Daoy (cell line): ENCODE measurements at places on chromosomes 5 and 9. TPM values are rescaled to one million over a fixed set of nuclear protein-coding genes. Genes with fewer than 3 reads are reported as not detected.

DNA sequence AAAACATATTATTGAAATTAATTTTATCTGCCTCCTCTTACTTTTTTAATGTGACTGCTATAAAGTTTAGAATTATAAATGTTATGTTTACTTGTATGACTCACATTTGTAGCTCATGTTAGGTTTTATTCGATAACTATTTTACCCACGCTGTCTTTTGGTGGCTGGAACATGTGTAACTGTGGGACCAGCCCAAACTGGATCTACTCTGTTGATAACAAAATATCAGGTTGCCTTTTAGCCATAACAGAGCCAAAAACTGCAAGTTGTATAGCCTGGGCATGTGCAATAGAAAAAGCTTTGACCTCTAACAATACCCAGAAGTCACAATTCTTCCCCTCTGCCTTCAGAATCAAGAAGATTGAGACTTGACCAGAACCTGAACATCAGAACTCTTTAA is 356.5 kb downstream of the PRELID2 start:
- DNase-seq = no peak

ACER2 gene
- 0.06 and 0.46 TPM in 2 replicates for total RNA-seq

GRCh38 chr5:143629871-143630659 is 181.9 kb upstream of the HMHB1 start:
- DNase-seq = peak; percentile 64

- DNase-seq = no peak
Observed at GRCh38 chr9:128114326-128115186, 13.0 kb downstream of the PTGES2 start.

GRCh38 chr5:116897291-116897690 is 322.7 kb upstream of the SEMA6A start:
- no peak for DNase-seq

GRCh38 chr9:38707885-38708637 is 11.9 kb downstream of the FAM240B start:
- DNase-seq = peak; percentile 48

- no peak for DNase-seq
Observed at GRCh38 chr5:74866596-74867162, 492 bp upstream of the FAM169A start.

DNA sequence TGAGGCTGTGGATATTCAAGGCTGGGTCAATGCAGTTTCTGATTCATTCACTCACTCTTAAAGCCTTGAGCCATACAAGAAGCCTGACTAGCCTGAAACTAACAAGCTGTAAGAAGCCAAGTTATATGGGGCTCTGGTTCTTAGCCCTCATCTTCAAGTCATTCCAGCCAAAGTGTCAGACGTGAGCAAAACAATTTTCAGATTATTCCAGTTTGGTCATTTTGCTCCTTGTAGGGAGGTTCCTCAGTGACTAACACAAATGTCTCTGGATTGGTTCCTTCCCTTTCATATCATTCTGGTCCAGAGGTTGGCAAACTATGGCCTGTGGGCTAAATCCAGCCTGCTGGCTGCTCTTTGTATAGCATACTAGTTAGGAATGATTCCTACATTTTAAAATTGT is 12.5 kb upstream of the SHOC1 start:
- DNase-seq = no peak

DNA sequence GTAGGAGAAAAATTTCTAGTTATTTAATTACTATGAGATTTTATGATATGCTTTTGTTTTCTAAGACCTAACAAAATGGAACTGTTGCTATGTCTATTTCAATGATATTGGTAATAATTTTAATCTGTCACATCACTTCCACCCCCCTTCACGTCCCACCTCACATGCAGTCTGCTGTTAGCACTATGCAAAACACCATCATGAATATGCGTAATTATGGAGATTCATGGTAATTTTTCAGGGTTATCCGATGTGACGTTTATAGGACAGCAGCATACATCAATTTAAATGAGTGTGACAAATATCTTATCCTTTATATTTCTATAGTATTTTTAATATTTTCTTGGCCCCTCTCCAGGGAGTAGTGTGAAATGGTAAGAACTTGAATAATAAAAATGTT is 283.8 kb upstream of the TMEM161B start:
- no peak for DNase-seq

CARTPT gene
- total RNA-seq = not detected in 2 replicates

GRCh38 chr9:4836676-4837075 is 43.9 kb downstream of the RCL1 start:
- DNase-seq = no peak

ECSCR gene
- total RNA-seq = 0.23 and 2.4 TPM in 2 replicates

DNA sequence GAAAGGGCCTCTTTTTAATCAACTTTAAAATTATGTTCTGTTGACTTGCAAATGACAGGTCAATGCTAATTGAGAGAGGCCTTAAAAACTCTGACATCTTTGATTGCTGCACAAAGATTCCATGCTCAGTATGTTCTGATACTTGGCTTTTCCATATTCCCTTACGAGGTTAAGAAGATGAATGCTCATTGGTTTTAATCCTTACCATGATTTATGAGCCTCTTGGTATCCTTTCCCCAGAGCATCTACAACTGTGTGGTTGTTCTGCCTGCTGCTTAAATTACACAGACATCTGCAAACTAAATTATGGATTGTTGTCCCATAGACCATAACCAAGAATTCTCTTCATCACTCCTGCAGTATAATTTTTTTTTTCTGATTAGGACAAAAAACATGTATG is 352.6 kb downstream of the CDH12 start:
- no peak for DNase-seq

- DNase-seq = no peak
Observed at GRCh38 chr5:10144040-10144439, 105.6 kb downstream of the ATPSCKMT start.

GRCh38 chr5:103938146-103938695 is 375.6 kb upstream of the NUDT12 start:
- no peak for DNase-seq

DNA sequence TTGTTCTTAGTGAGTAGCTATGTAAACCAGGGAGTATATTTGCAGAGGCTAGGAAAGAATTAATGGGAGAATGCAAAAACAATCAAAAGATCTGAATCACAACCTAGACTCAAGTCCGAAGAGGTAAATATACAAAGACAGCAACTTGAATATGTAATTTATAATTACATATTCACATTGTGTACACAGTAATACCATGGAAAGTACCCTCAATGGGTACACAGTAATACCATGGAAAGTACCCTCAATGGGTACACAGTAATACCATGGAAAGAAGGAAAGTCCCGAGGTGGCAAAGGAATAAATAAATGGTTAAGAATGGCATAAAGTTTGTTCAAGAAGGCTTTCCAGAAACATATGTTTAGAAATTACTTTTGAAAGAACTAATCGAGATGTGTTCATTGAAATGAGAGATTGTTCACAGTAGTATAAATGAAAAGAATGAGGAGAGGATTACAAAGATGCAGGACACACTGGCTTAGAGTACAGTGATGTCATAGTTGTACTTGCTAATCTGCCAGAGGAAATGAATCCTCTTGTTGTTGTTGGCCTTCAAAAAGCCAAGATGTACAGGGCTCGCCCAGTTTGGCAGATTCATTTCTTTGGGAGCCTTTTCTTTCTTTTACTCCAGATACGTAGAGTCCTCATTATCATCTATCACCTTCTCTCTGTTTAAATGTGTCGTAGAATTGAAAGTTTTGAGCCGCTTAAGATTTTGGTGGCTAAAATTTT is 116.0 kb downstream of the UNC13B start:
- peak; percentile 79 for DNase-seq

GRCh38 chr5:134500699-134501430 is 24.6 kb upstream of the JADE2 start:
- no peak for DNase-seq

GRCh38 chr5:142405814-142406395 is 81.1 kb upstream of the SPRY4 start:
- no peak for DNase-seq

GABRG2 gene
- not detected in 2 replicates for total RNA-seq

DNA sequence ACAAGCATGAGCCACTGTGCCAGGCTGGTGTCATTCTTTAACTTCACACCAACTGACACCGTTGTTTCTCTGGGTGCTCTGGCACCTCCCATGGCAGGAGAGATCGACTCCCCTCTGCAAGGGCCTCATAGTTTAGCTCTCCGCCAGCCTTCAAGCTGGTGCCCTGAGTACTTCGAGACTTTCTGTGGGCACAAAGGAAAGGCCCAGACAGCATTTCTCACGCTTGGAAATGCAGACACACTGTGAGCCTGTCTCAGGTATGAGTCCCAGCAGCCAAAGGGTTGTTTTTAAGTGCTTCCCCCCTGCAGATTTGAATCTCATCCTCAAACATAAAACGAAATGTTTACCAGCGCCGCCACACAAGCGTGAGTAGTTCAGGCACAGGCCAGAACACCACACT is 11.1 kb upstream of the TCF7 start:
- DNase-seq = no peak

ARL15 gene
- 5.9 and 6.1 TPM in 2 replicates for total RNA-seq

DNA sequence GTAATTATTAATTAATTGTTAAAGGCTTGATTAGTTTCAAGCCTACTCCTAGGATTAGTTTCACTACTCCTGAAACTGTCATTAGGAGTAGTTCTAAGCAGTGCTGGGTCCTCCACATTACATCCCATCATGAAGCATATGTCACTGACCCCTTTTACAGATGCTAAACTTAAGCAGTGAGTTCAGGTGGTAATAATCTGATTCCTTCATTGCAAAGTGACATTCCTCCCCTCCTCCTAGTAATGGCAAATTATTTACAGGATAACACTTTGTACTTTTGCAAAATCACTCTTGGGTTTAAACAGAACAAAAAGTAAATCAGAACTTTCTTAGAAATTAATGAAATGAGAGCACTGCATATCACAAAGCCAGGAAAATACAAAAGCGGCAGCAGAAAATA is 52.4 kb downstream of the BAAT start:
- no peak for DNase-seq

- DNase-seq = no peak
Observed at GRCh38 chr5:74562122-74562521, 78.4 kb downstream of the ENC1 start.

DNA sequence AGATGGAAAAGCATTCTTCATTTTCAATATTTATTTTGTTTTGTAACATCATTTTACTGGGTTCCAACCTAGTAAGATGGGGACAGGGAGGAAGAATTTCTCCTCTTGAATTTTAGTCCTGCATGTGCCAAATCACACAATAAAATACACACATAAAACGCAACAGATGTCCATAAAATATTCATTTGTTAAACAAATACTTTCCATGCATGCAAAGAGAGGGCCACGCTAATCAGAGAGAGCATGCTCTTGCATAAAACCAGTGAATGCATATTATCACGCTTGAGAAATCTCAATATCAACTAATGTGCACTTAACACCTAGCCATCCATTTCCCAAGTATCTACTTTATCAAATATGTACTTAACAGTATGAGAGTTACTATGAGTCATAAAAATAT is 212.6 kb upstream of the TARS1 start:
- no peak for DNase-seq

RNF183 gene
- total RNA-seq = not detected in 2 replicates

GRCh38 chr9:8287501-8287900 is 487.9 kb upstream of the DMAC1 start:
- no peak for DNase-seq

DAB2 gene
- 8.3 and 10.3 TPM in 2 replicates for total RNA-seq

DNA sequence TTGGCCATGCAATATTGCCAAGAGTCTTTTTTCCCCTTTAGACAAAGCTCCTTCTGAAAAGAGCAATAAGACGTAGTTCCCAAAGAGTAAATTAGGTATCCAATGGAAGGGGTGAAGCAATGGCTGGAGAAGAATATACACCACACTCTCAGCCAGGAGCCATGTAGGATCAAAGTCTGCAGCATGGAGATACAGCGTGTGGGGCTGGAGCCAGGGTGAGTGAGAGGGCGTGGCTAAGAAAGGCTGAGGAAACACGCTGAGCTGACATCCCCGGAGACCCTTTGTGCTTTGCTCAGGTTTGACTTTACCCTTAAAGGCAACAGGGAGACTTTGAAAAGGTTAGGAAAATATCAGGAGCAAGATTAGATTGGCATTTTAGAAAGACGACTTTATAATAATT is 87.1 kb upstream of the ELL2 start:
- no peak for DNase-seq

LMX1B gene
- total RNA-seq = 1.5 and 4.6 TPM in 2 replicates

DNA sequence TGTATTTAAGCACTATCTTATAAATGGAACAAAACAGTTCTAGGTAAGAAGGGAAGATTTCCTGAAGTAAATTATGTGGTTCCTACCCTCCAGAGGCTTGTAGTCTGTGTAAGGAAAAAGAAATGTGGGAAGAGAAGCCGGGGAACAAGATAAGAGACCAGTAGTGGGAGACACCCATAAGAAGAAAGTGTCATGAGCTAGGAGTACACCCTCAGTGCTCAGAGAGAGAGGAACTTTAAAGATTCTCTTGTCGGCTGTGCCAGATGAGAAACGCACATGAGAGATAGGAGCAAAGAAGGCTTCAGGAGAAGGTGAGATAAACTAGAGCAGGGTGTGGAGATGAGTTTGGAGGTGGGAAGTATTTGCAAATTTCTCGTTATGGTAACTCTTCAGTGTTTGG is 18.1 kb downstream of the SLC36A1 start:
- no peak for DNase-seq
